ENCODE measurements at places on chromosomes 4 and X.

GRCh38 chr4:87918314-87919058, 57.0 kb upstream of the SPP1 start:
- no peak for DNase-seq

DNA sequence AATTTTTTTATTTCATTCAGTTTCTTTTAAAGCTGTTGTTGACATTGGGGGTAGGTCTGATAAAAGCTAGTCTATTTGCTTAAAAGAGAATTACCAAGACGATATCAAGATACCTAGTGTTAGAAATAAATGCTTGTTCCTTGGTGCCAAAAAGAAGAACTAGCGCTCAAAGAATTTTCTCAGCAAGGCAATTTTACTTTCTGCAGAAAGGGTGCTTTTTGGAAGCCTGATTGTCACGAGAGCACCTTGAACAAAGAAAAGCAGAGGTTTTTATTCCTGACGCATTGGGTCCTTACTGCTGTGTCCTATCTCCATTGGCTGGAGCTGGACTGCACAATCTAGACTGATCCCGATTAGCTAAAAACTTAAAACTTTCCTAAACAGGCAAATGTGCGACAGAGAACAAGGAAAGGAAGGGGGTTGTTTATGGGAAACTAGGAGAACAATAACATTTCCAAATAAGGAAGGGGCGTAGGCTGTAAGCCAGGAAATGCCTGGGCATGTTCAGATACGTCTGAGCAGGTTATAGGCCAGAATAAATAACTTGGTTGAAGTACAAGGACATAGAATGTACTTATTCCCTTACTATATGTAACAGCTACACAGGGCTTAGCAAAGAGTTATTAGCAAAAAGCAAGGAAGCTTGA, 50.3 kb upstream of the STPG2 start:
- no peak for DNase-seq

GRCh38 chr4:101695176-101695575, 95.4 kb upstream of the BANK1 start:
- DNase-seq = no peak

GRCh38 chr4:75593393-75593792, 36.9 kb downstream of the CDKL2 start:
- no peak for DNase-seq
